ENCODE measurements at places on chromosomes 4 and X.

- DNase-seq = no peak
These were observed 28.7 kb downstream of the INPP4B start for GRCh38 chr4:142817442-142817841.

DNA sequence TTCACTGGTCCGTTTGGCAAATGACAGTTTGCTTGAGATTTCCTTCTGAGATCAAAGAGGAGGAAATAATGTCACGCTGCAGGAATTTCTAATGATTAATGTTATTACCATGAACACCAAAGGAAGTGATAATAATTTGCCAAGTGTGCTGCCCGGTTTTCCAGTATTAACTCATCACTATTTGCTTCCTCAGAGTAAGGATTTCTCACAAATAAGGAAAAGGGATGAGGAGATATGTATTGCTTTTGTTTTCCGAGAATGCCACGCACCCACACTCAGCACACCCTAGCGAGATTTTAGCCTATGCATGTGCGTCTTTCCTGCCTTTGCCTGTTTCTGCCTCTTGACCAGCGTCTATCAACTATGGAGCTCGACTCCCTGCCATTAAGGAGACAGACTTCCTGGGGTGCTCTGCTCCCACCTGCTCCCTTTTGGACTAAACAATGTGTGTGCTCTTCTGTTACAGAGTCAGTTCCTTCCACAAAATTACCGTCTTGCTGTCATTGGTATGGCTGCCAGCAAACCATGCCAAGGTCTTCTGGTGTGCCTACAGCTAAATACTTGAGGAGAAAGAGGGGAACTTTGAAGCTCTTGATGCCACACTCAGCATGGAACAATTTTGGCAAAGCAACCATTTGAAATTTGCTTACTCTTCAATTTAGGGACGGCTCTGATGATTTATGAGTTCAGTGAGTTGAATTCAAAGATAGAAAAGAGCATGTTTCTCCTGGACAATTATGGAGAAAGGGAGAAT, 393.1 kb upstream of the ZFP42 start:
- no peak for DNase-seq

GRCh38 chr4:10320130-10320529, 137.1 kb downstream of the ZNF518B start:
- DNase-seq = no peak

DNA sequence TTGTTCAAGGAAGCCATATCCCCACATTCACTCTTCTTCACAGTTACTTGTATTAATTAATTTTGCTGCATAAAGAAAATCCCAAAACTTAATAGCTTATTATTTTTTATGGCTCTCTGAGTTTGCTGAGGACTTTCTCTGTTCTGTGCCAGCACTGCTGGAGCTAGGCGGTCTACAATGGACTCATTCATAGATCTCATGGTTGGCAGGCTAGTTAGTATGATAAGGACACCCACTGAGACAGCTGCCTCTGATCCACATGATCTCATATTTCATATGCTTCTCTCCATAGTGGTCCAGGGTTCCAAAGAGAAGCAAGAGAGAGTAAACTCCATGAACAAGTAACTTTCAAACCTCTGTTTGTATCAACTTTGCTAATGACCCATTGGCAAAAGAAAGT, 170.2 kb downstream of the ADGRA3 start:
- no peak for DNase-seq

DNA sequence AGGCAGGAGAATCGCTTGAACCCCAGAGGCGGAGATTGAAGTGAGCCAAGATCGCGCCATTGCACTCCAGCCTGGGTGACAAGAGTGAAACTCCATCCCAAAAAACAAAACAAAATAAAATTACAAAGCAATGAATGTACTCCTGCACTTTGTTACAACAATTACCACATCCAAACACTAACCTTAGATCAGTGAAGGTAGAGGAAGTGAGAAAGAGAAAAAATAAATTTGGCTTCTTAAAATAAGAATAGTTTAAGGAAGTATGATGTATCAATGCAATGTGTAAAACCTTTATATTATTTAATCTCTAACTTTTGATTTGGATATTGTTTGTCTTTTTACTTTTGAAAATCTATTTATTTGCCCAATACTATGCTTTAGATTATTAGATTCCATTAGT, 21.7 kb upstream of the CSN1S1 start:
- DNase-seq = no peak

Measured in stimulated activated CD8-positive, alpha-beta memory T cell treated with anti-CD3 and anti-CD28 coated beads, Interleukin-7, amount 100 ng/mL, for 48 hours (primary cell).